ENCODE measurements at places on chromosomes 7 and 10.

- no peak for DNase-seq
Observed at GRCh38 chr10:104750291-104750690, 109.2 kb downstream of the SORCS3 start.

DNA sequence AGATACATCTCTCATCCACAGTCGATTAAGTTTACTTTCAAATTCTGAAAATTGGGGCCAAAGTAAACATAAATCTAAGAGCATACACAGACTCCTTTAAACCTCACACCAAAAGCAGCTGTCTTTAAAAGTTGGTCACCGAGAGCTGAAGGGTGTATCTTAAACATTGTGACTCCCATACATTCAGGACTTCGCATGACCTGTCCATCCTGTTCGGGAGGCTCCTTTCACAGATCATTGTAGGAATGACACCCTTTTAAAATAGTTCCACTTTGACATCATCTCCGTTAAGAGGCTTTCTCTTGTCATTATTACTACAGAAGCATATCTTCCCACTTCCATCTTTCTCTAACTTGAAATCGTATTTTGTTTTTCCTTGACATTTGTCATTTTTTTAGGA lies 440.0 kb downstream of the DNAJB9 start:
- no peak for DNase-seq

DNA sequence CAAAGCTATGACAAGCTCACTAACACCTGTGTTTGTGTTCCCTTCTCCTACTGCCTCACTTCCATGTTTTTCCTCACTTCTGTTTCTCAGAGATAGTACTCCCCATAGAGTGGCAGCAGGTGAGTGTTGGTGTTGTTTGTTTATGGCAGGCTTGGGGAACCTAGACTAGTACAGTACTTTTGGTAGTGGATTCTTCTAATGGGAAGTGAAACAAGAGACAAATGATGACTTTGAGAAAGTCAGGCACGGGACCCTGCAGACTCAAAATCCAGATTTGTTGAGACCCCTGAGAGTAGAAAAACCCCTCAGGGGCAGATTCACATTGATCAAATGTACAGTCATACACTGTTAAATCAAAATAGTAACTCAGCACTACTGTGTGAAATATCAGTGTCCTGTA lies 6.4 kb upstream of the CFAP69 start:
- no peak for DNase-seq

DNA sequence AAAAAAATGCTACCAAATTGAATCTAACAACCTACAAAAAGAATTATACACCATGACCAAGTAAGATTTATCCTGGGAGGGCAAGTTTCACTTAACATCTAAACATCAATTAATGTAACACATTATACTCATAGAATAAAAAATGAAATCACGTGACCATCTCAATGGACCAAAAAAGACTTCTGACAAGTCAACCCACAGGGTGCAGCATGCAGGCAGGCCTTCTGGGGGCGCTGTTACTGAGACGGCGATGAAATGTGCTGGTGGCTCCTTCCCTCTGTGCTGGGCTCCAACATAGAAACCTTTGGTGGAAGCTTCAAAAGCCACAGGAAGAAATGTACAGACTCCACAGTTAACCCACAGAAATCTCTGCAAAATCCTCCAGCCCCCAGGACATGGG lies 103.1 kb downstream of the INHBA start:
- DNase-seq, result no peak

DNA sequence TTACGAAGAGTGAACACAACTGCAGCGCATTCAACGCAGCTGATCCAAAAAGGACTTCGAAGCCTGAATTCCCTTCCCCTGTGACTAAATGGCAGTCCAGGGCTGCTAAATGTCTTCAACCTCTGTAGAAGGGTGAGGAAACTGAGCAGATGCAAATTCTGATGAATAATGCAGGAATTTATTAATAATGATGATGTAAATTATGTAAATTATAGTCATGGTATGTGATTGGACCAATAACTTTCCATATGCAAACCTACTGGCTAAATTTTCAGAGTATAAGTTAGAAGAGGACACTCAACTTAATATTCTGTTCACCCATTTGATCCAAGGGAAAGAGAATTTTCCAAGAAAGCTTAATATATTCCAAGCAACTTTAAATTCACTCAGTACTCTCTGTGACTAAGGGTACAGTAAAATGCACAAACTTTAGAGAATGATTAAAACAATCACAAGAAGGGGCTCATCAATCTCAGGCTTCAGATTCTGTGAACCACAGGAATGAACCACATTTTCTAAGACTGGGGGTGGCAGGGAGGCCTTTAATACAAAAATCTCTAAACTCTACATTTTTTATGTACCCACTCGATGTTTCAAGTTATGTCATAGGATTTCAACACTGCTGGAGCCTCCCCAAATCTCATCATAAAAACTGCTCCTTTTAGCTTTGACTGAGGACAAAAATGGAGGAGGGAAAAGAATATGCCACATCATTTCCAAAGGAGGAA lies 3.5 kb downstream of the FGFR2 start:
- DNase-seq, result no peak
